ENCODE measurements at places on chromosomes 1 and 21.

- no peak for DNase-seq
Measured at GRCh38 chr1:205472737-205473441, 17.0 kb upstream of the BLACAT1 start.

DNA sequence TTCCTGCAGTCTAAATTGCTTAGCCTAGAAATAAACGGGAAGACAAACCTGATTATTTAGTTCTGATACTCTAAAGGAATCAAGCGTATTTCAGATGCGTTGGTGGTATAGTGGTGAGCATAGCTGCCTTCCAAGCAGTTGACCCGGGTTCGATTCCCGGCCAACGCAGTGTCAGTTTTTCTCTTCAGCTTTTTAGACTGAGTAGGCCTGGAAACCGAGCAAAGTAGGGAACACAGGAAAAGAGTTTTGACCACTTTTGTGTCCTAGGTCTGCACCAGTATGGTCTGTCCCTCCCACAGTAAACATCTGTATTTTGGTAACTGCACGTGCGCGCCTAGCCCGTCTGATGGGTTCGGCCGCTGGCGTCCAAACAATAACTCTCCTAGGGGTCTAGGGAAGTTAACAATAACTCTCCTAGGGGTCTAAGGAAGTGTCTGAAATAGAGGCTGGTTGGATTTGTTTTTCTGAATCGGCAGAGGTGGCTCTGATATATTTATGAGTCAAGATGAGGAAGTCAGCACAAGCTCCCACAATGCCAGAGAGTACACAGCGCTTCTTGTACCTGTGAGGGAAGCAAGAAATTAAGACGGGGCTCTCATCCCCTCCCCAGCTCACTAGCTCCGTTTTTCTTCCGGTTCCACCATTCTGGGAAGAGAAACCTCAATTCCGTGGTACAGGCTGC, 15.6 kb upstream of the HJV start:
- DNase-seq = peak; percentile 36

GRCh38 chr1:46556822-46557221, 5.4 kb upstream of the KNCN start:
- no peak for DNase-seq

- peak; percentile 50 for DNase-seq
Measured at GRCh38 chr1:26278303-26278702, 1.6 kb upstream of the SH3BGRL3 start.

DNA sequence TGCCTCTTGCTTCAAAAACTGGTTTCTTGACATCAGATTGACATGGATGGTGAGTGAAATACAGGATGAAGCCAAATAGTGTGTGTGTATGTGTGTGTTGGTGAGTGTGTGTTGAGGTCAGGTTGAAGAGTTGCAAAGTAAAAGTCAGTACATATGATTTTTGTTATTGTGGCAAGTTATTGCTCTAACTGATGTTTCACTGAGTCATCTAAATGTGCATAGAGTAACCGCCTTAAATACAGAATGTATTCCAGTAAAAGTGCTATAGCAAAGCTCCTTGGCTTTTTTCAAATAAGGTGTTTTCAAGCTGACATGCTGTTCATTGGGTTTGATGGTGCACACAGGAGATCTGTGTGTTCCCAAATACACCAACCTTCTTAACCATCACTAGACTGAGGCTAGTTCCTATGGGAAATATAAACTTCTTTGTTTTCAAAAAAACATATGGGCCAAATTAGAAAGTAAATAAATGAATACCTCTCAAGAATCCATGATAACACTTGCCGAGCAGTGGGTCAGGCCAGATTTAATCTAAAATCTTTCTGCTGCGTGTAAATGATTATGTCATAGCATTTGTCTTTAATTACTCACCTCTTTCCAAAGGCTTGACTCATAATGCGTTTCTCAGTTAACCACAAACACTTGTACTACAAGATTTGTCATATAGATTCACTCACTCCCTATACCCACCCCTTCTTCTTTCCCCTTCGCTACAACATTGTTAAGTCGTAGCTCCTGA, 151.1 kb downstream of the LYPLAL1 start:
- DNase-seq = no peak

DNA sequence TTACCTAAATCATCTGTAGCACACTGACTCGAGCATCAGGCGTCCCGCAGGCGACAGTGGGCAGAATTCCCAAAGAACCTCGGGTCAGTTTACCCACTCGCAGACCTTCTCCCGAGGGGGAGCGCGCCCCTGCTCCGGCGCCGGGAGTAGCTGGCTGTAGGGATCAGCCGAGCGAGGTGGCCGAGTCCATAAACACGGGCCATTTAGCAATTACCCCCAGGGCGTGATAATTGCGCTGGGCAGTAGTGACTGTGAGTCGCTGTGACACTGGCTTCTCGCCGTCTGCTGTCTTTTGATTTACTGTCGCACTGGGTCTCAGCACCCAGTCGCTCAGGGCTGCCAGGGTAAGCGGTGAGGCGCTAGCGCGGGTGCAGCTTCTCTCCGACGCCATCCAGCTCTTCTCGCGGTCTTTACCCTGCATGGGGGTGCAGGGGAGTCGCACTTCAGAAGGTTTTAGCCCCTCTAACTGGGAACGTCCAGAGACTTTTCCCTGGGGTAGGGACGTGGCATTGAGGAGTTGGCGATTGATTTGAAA, 16.2 kb downstream of the HLX start:
- no peak for DNase-seq

- DNase-seq = no peak
Measured at GRCh38 chr1:94803106-94803505, 17.1 kb upstream of the SLC44A3 start.

GRCh38 chr1:240935920-240936319, 324.0 kb upstream of the GREM2 start:
- DNase-seq = no peak

DNA sequence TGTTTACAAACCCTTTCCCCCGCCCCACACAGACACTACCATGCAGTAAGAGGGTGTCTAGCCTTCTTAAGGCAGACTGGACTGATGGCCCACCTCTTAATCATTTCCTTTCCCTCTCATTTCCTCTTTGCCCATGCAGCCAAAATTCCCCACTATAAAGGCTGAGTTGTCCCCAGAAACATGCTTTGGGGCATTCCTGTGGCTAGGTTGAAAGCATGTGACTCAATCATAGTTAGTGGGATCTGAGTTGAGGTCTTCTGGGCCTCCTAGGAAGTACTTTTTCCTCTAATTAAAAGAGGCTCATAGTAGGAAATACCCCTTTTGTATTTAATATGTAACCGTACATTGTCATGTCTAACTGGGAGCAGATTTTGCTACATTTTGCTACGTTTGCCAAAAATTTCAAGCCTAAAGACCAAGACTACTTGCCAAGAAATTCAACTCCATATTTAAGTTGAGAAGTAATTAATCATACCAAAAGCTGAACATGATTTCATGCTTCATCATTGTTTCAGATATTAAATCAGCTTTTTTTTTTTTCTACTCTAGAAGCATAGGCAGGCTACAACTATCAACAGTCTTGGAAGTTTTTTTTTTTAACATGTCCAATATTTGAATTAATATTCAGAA, 174.7 kb downstream of the ADGRL4 start:
- DNase-seq = no peak

GRCh38 chr1:205950826-205951549, 7.7 kb upstream of the SLC26A9 start:
- DNase-seq = no peak

DNA sequence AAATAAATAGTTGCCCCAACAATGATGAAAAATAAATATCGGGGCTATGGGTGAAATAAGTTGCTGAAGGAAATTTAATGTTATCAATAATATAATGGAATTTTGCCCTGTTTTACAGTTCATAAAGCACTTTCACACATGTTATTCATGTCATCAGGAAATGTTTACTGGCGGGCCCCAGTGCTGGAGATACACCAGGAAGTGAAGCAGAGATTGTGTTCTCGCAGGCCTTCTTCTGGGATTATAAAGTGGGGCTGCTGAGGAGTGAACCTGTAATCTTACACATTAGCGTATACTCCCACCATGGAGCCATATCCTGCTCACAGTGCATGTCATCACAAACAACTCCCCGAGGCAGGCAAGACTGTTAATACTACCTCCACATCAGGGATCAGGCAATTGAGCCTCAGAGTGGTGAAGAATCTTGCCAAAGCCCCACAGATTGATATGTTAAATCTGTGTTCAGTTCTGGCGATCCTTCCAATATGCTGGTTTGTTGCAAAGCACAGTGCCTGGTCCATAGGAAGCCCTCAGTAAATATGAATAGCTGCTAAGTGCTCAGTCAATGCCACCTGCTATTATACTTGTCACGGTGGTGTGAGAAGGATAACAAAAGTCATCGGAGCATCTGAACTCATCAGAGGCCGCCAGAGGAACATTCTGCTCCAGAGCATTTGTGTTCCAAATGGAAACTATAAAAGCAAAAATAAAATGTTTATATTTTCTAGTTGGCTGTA, 104.4 kb upstream of the UBE2U start:
- DNase-seq = no peak

DNA sequence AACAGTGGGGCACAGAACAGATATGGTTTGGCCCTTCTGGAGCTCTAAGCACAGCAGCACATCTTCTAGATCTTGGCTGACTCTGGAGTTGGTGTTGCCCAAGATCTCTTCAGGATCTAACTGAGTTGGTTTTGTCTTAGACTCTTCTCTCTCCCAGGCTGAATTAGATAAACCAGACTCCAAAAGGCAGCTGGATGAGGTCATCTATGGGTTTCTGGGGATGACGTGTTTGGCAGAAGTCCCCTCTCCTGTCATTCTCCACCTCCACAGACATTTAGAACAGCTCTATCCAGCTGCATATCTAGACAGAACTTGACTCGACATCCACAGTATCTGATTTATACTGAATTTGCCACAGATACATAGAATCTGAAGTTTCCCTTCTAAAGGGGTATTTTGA, 75.3 kb downstream of the ST6GALNAC5 start:
- no peak for DNase-seq

DNA sequence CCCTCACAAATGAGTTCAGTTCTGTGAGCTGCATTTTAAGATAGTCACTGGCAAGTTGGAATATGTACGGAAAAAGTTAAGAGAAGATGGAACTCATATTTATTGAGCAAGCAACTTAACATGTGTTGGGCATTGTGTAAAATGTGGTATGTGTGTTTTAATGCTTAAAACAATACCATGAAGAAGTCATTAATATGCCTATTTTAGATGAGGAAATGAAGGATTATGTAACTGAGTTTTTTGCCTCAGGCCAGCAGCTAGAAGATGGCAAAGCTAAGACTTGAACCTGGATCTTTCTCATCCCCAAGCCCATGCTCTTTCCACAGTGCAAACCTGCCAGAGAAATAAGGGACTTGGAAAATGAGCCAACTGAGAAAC, 48.9 kb downstream of the SPATA46 start:
- DNase-seq = no peak

- DNase-seq = no peak
Measured at GRCh38 chr1:68585351-68585750, 88.5 kb upstream of the DEPDC1 start.

DNA sequence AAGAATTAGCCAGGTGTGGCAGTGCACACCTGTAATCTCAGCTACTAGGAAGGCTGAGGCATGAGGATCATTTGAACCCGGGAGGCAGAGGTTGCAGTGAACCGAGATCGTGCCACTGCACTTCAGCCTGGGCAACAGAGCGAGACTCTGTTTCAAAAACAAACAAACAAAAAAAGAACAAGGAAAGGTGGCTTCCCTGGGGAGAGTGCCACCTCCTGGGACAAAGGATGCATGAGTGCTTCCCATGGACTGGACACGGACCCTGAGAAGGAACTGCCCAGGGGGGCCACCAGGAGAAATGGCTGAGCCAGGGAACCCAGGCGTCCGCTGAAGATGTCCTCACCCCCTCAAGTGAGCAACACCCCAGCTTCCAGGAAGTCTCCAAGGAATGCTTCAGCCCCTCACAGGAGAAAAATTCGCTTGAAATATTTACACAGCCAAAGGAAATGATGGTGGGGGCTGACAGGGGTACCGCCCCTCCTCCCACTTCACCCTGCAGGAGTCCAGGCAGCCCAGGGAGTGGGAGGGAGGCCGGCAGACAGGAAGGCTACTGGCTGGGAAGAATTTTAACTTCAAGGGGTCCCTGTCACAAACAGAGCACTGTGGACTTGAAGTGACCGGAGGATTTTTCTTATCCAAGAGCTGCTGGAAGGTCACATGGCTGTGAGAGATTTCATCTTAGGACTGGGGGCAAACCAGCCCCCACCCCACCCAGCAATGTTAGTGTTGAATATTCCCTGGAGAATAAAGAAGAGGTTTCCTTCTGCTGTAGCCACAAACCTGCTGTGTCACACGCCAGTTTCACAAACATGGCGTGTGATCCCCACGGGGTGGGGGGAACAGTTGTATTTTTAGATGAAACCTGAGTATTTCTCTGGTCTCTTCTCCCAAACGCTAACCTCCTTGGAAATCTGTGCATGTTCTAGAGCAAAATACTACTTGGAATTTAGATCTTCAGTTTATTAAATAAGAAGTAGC, 90.8 kb upstream of the SLC25A33 start:
- DNase-seq = no peak

DNA sequence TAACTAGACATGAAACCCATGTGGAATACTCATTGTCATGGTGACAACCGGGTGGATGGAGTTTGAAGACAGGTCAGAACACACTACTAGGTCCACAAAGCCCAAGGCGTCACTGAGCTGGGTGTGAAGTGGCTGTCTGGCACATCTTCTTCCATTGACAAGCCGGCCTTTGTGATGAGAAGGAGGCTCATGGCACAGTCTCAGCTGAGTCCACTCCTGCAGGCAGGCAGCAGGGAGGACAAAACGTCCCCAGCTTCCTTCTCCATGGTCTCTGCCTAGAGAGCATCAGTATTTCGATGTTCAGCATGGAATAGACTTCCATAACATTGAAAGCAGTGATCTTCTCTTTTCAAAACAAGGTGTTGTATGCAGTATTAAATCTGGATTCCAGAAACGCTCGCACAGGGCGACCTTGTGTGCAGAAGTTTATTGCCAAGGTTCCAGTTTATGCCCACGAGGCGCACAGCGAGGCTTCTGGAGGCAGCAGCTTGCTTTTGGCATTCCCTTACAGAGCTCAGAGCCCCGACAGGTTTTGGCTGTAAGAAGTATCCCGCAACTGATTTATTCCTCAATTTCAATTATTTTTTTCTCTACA, 104.2 kb downstream of the SIM2 start:
- no peak for DNase-seq

DNA sequence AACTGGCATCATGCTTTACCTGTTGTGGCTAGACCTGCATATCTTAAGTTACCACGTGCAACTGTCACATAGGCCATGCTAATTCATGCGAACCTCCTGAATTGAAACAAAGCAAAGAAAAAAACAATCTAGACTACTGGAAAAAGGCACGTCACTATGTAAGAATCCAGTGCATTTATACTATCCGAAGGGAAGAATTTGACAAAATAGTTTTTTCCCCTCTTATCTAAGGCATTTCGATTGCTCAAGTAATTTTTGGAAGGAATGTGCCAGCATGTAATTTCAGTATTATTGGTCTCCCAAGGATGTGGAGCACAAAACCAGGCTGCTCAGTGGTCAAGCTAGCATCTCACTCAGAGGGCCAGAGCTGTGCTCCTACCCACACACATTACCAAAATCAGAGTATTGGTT, 31.5 kb upstream of the C1orf198 start:
- no peak for DNase-seq

DNA sequence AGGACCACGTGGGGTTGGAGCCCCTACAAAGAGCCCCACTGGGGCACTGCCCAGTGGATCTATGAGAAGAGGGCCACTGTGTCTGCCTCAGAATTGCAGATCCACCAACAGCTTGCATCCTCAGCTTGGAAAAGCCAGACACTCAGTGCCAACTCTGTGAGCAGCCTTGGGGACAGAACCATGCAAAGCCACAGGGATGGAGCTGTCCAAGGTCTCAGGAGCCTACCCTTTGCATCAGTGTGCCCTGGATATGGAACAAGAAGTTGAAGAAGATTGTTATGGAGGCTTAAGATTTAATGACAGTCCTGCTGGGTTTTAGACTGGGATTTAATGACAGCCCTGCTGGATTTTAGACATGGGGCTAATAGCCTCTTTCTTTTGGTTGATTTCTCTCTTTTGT, 1670.9 kb downstream of the PLA2G4A start:
- no peak for DNase-seq
